Sigmoid colon (tissue), 7 donors: ENCODE measurements at places on chromosomes 16 and 17. TPM values are rescaled to one million over a fixed set of nuclear protein-coding genes. Genes with fewer than 3 reads are reported as not detected.

TRAP1 gene
- 38.8 TPM for total RNA-seq

CDH1 gene
- 1.1 TPM for total RNA-seq

TNFRSF13B gene
- not detected for total RNA-seq

ABCC12 gene
- total RNA-seq: not detected

FOXC2 gene
- 0.28 TPM for total RNA-seq

RASD1 gene
- 12.8 TPM for total RNA-seq

AOC2 gene
- total RNA-seq: 1.2 TPM

CSH1 gene
- total RNA-seq: not detected
